ENCODE measurements at places on chromosomes 2 and 18.

- DNase-seq = no peak
These were observed 186.0 kb downstream of the GULP1 start for GRCh38 chr2:188477564-188478103.

DNA sequence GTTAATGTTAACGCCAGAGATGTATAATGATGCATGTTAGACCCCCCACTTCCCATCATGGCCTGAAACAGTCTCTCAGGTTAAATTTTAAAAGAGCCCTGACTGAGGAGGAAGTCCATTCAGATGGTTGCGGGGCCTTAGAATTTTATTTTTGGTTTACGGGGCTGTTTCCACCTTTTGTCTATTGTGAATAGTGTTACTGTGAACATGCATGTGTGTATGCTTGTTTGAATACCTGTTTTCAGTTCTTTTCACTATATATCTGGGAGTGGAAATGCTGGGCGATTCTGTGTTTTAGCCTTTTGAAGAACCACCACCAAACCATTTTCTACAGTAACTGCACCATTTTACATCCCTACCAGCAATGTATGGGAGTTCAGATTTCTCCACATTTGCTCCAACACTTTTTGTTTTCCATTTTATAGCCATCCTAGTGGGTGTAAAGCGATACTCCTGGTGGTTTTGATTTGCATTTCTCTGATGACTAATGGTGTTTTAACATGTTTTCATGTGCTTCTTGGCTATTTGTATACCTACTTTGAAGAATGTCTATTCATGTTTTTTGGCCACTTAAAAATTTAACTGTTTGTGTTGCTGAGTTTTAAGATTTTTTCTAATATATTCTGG, 133.0 kb downstream of the MYO3B start:
- no peak for DNase-seq

GRCh38 chr18:58902961-58903360, 38.3 kb downstream of the ZNF532 start:
- no peak for DNase-seq

GRCh38 chr2:69559442-69560146, 83.9 kb downstream of the AAK1 start:
- no peak for DNase-seq

- peak; percentile 23 for DNase-seq
These were observed 180.4 kb downstream of the MBD5 start for GRCh38 chr2:148201075-148202004.

DNA sequence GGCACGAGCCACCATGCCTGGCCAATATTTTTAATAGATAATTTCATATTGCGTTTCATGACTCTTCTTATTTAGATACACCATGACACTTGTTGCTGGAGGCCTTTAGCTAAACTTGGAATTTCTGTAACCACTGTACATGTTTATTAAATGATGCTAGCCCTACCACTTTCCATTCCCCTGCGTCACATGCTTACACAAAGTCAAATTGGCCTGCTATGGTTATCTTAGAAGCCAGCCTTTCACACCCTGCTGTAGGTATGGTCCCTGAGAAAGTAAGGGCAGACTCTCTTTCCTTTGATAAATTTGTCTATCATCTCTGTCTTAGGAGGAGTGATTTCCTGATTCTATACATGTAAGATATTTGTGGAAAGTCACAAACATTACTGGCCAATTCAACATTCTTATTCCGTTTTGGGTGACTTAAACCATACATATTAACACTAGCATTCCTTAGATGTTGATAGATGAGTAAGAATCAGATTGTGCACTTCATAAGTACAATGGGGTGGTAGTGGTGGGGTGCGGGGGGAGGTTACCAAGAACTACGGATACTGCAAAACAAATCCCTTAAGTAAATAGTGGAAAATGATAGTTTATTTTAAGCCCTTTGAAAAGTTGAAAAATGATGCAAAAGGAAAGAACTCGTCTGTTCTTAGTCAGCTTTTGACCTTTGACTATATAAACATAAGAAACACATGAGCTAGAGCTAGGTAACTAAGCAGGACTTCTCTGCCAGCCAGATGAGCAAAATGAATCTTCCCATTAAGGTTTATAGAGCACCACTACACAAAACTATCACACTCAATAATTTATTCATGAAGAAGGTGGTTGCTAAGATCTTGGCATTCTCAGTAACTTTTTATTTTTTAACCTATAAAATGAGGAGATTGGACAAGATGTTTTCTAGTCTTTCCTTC, 7.9 kb upstream of the NDUFV2 start:
- DNase-seq = peak; percentile 70

DNA sequence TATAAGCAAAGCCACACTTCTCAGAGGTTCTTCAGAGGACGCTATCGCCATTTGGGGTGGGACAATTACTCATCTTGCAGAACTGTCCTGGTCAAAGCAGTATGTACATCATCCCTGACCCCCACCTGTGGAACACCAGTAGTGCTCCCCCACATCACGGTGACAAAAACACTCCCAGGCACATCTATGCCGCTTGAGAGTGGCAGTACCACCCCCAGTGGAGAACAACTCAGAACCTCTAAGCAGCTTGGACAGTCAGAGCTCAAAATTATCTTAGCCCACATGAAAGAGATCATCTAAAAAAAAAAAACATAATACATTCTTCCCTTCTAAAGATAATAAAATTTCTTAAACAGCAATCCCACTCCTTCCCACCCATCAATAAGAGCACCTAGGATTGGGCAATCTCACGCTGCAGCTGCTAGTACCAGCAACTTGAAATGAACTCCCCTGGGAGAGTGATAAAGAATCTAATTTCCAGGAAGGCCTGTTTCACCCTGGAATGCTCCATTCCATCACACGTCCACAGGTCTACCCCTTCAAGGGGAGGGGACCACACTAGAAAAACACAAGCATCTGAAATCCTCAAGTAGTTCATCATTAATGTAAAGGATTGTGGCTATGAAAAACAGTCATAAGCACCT, 31.7 kb downstream of the LRP2 start:
- DNase-seq = no peak

DNA sequence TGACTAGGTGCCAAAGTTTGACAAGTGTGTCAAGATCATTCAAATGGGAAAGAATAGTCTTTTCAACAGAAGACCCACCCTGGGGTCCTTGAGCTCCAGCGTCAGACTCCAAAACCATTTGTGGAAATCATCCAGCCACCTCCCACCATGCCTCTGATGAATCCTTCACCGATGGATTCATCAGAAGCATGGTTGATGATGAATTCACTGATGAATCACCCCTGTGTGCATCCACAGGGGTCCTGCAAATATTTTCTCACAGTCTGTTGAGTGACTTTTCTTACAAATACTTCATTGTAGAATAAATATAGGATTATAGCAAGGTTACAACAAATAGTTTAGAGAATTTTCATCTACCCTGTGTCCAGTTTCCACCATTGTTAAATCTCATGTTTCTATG, 4.3 kb downstream of the UGT1A9 start:
- DNase-seq = no peak

GRCh38 chr2:71697106-71698004, 244.0 kb downstream of the DYSF start:
- DNase-seq = no peak

All from stimulated activated CD4-positive, alpha-beta T cell treated with anti-CD3 and anti-CD28 coated beads, Interleukin-4, amount 100 ng/mL, for 24 hours (primary cell).